IPS DF 6.9 (cell line): ENCODE measurements at places on chromosomes 5 and 9.
A peak's percentile ranks its signal among the peaks of the same experiment; 100 is the strongest.

- no peak for DNase-seq
Measured at GRCh38 chr9:12859704-12860251, 85.0 kb downstream of the LURAP1L start.

DNA sequence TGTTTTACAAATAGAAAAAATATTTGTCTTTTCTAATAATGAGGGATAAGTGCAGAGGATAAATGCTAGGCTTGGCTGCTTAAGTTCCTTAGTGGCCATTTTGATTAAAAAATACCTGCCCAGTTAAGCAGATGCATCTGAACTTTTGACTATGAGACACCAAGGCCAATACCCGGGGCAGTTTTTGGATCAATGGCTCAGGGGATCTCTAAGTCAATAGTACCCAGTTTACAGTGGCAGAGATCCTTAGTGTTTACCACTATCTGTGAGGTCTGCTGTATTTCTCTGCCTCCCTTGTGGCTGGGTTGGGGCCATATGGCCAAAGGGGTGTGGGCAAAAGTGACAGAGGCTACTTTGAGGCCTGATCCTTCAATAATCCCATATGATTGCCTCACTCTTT lies 184.5 kb upstream of the MAST4 start:
- DNase-seq = no peak

GRCh38 chr9:121354762-121355161 lies 15.3 kb downstream of the STOM start:
- no peak for DNase-seq

- DNase-seq = no peak
Measured at GRCh38 chr9:76116913-76117312, 226.4 kb downstream of the PCSK5 start.

DNA sequence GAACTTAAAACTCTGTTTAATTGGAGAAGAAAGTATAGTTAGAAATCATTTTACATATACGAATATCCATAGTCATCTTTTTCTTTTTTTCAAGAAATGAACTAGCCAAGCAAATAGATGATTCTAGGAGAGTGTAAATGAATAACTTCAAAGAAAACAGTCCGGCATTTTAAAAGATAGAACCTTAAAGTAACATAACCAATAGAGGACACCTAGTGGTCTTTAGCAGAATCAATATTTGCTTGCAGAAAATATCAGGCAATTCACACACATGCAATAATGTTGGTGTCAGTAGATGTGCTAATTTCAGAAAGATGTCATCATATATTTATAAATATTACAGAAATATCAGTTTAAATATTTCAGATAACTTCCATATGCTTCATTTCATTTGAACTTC lies 57.1 kb downstream of the HCN1 start:
- DNase-seq = no peak

DNA sequence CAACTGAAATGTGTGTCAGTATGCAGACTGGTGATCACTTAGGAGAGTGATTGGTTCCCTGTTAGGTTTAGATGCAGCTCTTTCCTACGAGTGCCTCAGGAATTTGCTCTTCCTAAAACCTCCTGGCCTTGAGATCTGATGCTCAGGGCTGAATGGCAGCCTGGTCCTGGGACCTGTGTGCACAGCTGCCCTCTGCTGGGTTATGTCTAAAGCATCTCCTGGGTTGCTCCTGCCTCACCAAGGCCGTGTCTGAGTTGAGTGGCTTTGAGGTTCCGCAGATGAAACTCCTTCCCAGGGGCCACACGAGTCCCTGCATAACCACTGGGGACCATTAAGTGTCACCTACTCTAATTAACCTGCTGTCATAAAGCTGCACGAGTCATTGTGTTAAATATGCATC lies 59.5 kb downstream of the MVB12B start:
- no peak for DNase-seq

- peak; percentile 61 for DNase-seq
Measured at GRCh38 chr9:26856413-26857032, 36.1 kb downstream of the CAAP1 start.

DNA sequence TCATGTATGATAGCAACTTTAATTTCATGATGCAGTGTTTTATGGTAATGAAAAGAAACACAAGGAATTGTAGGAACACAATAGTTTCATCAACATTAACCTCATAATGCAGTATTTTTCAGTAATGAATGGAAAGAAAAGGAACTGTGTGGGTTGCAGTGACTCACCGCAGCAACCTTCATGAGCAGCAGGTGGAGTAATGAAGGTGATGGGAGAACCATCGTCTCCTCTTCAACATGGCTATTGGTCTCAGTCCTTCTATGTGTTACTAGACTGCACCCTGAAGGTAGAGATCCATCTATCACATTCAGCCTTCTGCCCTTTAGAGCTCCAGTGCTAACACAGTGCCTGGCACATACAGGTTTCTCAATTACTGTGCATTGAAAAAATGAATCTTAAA lies 58.0 kb downstream of the TMEM215 start:
- DNase-seq = peak; percentile 5

DNA sequence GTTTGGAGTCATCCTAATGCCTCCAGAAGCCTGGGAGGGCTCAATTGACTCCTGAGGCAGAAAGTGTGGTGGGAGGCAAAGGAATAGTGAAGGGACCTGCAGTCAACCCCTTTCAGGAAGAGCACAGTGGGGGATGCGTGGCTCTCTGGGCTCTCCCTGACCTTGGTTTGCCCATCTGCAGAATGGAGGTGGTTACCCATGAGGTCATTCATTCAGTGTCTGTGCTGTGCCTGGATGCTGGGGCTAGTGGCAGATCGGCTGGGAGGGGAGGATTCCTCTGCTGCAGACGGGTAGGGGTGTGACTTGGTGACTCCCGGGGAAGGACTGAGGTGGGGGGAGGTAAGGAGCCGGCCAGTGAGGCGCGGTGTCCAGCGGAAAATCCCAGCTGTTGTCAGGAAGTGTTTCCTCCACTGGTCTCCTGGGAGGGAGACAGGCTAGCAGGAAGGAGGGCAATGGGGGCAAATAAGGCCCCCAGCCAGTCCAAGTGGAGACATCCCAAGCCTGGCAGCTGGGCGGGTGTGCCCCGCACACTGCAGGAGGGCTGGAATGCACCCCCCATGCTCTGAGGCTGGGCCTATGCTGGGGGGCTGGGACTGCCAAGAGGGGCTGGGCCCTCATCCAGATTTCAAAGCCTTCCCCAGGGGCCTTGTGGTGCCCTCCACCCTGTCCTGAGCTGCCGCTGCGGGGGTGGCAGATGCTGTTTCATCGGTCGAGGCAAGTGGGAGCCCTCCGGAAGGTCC lies 10.9 kb downstream of the CXXC5 start:
- DNase-seq = no peak

GRCh38 chr5:96856371-96856770 lies 19.9 kb upstream of the ERAP2 start:
- no peak for DNase-seq

DNA sequence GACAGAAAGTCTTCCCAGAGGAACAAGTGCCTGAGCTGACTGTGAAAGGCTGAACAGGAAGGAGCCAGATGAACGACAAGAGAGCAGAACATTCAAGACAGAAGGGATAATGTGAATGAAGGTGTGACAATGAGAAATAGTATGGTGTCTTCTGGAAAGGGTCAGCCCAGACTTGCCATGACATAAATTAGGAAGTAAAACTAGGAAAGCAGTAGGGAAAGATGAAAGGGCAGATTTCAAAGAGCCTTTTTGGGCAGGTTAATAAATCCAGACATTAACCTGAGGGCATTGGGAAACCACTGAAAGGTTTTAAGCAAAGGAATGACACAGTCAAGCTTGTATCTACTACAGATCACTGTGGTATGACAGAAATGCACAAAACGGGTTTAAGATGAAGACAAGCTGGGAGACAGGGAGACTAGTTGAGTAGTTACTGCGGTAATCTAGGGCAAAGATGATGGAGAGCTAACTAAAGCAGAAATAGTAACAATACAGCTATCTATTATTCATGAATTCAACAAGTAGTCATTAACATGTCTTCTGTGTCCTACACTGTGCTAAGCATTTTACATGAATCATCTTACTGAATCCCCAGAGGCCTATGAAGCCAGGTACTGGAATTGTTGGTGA lies 580.9 kb upstream of the WWC1 start:
- no peak for DNase-seq

- no peak for DNase-seq
Measured at GRCh38 chr9:2012347-2012746, 2.8 kb upstream of the SMARCA2 start.

- no peak for DNase-seq
Measured at GRCh38 chr5:124948062-124948753, 201.8 kb upstream of the ZNF608 start.

- no peak for DNase-seq
Measured at GRCh38 chr5:103245761-103246160, 12.8 kb upstream of the MACIR start.

- DNase-seq = no peak
Measured at GRCh38 chr5:177428574-177429217, 2.2 kb downstream of the GRK6 start.

DNA sequence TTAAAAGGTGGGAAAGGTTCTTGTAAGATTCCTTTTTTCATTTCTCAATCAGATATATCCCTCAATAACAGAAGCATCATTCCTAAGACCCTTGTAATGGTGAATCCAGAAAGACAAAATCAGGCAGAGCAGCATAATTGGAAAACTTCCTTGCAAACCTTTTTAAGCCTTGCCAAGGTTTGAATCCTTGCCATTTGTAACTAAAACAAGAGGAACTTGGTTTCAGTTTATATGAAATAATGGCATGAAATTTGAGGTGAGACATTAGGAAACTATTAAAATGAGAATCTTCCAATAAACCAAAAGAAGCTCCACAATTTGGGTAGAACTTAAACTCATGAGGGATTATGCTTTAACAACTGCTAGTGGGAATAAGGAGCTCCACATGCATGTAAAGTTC lies 384.7 kb upstream of the SMC2 start:
- no peak for DNase-seq

GRCh38 chr9:10562581-10563343 lies 50.0 kb downstream of the PTPRD start:
- no peak for DNase-seq

DNA sequence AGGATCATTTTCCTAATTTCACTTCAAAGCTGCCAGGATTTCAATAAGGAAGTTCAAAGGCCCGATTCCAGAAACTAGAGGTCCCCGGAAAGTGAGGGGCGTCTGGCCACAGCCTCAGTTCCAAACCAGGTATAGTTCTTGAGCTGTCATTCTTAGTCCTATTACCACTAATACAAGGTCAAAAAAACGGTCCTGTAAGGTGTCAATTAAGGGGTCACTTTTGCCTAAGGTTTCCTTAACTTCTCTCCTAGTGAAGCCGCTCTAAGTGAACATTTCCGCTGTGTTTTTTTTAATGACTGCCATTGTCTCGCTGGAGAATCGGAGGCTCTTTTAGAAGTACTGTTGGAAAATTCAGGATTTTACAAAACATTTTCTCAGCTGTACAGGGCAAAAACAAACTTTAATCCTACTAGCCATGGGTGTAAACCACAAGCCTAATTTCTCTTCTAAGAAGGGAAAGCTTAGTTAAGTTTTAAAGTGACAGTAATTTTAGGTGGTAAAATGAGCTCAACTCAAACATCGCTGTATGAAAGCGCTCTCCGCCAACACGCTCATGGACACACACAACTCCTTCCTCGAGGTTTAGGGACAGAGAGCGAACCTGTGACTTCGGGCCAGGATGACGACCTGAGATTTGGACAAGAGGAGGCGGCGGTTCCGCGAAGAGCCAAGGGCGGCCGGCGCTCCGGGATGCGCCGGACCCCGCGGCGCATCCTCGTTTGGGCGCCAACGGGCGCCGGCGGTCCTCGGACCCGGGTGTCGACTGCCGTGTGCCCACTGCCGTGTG lies 76.7 kb upstream of the IFNE start:
- no peak for DNase-seq

DNA sequence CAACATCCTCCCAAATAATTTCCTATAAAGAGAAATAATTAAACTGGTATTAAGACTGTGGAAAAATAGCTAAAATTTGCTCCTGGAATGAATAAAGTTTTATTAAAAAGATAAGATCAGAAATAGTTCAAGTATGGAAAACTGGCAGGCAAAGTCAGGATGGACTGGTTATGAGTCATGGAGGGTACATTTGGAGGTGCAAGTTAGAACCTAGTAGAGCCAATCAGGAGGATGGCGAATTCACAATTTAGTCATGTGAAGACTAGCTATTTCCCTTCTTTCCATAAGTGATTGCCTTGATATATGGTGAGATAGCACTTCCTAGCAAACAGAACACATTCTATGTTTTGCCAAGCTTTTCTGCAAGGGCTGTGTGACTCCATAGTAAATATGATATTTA lies 1303.5 kb downstream of the EFNA5 start:
- DNase-seq = no peak

DNA sequence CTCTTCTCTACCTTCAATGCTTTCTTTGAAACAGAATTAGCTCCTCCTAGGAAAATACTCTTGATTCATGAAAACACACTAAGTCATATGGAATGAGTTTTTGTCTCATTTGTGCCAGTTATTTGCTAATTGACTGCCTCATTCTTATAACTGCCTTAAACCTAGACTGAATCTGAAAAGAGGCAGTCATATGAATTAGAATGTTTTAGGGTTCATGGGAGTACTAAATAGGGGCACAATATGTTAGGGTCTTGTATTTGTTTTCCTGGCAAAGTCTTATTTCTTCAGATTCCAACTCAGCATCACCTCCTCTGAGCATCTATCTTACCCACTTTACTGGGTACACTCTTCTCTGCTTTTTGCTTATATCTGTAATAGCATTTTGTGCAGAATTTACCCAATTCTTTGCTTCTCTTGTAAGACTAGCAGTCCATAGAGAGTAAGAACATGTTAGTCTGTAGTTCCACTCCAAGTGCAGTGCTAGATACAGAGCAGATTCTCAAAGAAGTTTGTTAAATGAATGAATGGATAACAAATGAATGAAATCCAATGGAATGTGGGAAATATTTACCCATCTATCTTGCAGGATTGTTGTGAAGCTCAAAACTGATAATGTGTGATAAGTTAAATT lies 43.9 kb upstream of the ALDH1A1 start:
- no peak for DNase-seq

- DNase-seq = no peak
Measured at GRCh38 chr9:125272697-125273096, 11.1 kb downstream of the GAPVD1 start.

DNA sequence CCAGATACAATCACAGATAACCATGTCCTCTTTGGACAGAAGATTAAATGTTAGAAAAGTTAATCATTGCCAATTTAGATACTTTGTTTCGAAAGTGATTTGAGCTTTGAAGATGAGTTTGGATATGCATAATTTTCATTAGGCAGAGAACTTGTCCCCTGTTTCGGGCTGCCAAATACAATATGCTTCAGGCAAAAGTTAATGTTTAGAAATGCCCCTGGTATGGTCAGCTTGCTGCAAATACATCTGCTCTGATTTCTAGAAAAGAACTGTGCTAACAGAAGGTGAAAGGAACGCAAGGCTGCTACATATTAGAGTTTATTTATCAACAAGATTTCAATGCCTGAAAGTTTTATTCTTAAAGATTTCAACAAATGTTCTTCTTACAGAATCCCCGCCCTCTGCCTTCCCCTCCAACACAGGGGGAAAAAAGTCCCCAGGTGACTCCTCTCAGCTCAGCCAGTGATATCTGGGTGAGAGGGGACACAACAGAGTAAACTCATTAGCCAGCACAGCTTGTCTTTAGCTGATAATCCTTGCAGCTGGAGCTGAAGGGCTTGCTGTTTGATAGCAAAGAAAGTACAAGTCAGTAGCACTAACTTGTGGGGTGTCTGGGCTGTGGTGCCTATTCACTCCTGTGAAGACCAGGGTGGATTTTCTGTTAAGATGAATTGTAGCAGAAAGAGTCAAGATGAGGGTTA lies 435.7 kb downstream of the DMAC1 start:
- no peak for DNase-seq

GRCh38 chr9:69873401-69873950 lies 52.9 kb downstream of the CFAP95 start:
- DNase-seq = no peak
